ENCODE measurements at places on chromosomes 3 and 15. TPM values are rescaled to one million over a fixed set of nuclear protein-coding genes. Genes with fewer than 3 reads are reported as not detected.

The ZNF620 gene
- polyA plus RNA-seq: 2.1 TPM

The MLH1 gene
- polyA plus RNA-seq: 60.8 TPM

The SCAANT1 gene
- polyA plus RNA-seq: not detected

The TRH gene
- polyA plus RNA-seq: not detected

The VEPH1 gene
- 0.04 TPM for polyA plus RNA-seq

Measured in A549 (cell line).